ENCODE measurements at places on chromosomes 11 and 22.
A peak's percentile ranks its signal among the peaks of the same experiment; 100 is the strongest.

DNA sequence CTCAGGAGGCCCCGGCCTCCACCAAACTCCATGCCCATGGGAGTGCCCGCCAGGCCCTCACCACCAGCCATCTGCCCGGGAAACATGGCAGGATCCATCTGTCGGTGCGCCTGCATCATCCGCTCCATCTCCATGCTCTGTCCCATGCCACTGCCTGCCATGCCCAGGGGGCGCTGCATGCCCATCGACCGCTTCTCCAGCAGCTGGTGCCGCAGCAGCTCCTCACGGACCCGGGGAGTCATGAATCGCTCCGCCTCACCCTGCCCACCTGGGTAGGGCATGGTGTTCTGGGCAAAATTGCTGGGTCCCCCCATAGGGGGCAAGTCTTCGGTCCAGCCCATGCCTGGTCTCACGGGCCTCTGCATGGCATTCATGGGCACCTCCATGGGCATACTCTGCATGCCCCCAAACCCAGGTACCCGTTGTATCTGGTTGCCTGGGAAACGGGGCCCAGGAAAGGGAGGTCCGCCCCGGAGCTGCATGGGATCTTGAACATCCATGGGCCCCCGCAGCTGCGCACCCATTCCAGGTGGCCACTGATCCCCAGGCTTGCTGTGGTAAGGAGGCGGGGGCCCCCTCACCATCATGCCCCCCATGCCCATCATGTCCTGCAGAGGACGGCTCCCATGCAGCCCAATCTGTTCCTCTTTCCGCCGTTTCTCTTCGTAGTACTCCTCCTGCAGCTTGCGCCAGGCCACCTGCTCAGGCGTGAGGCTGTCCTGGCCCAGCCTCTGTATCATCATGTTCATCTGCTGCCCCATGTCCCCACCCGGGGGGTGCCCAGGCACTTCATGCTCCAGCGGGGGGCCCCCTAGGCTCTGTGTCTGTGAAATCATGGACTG lies 18.0 kb downstream of the CXCR5 start:
- DNase-seq = no peak

- no peak for DNase-seq
These were observed 33.4 kb downstream of the PARVB start for GRCh38 chr22:44057401-44057987.

GRCh38 chr22:25048659-25049647 lies 96.4 kb downstream of the KIAA1671 start:
- DNase-seq = peak; percentile 63

- DNase-seq = no peak
These were observed 1.7 kb downstream of the FGF3 start for GRCh38 chr11:69817265-69818230.

DNA sequence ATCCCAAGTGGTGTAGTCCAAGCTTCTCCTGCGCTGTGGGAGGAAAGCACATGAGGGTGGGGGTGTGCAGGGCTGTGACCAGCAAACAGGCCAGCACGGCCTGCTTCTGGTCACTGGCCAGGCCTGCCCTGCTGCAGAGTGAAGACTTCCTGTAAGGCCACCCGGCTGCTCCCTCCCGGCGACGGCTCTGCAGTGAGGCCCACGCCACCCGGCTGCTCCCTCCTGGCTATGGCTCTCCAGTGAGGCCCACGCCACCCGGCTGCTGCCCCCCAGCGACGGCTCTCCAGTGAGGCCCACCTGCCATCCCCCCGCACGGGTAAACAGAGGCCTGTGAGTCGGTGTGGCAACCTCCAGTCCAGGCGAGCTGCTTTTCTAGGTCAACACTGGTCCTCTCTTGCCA lies 31.4 kb upstream of the BRSK2 start:
- no peak for DNase-seq
